Neural crest cell (in vitro differentiated cells): ENCODE measurements at places on chromosomes 16 and 17. TPM values are rescaled to one million over a fixed set of nuclear protein-coding genes. Genes with fewer than 3 reads are reported as not detected.

GRCh38 chr17:1109606-1110540 is 69.9 kb downstream of the ABR start:
- DNase-seq, result peak; percentile 59

GRCh38 chr16:85628645-85629044 is 15.5 kb downstream of the GSE1 start:
- no peak for DNase-seq

GRCh38 chr17:47695429-47696376 is 1.7 kb downstream of the TBKBP1 start:
- no peak for DNase-seq

- no peak for DNase-seq
These were observed 144.7 kb upstream of the CRHR1 start for GRCh38 chr17:45639297-45639849.

DNA sequence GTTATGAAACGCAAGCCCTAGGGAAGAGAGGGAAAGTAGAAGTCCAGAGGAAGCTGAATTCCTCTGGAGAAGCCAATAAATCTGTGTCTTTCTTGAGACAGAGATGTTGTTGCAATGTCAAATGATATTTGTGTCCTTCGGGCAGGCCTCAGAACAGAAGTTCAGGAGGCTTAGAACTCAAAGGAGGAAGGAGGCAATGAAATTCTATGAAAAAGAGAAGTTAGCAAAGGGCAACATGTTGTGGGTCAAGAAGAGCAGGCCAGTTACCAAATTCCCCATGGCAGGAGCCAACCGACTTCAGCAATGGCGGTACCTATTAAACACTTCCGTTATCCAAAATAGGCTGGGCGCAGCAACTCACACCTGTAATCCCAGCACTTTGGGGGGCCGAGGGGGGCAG is 109.0 kb upstream of the DHX40 start:
- no peak for DNase-seq

GRCh38 chr17:8577868-8578267 is 52.7 kb downstream of the MYH10 start:
- DNase-seq, result no peak

- DNase-seq, result no peak
These were observed 229.6 kb downstream of the ZFHX3 start for GRCh38 chr16:72818236-72818845.

GRCh38 chr16:27226476-27226875 is 23.1 kb downstream of the KDM8 start:
- no peak for DNase-seq

DNA sequence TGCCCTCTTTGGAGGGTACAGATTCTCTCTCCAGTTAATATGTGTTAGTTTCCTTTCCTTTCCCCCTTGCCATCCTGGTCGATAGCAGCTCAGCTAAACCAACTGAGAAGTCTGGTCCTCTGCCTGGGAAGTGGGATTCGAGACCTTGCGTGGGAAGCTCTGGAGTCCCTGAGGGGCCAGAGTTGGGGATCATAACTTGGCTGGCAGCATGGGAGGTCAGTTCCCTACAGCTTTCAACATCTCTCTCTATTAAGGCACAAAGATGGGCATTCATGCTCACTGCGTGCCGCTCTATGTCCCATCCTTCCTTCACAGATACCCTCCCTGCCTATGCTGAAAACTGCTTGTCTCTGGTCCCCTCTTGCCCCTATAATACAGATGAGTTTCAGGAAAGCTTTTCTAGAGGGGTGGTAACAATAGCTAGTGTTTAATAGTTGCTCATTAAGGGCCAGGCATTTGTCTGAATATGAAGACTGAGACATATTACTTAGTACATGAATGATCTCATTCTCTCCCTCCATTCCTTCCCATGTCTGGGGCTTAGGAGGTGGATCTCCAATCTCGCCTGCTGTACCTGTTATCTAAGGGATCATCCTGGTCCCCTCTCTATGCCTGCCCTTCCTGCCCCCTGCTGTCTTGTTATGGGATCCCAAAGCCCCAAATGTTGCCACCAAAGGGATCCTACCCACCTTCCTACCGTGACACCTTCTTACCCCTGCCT is 10.8 kb downstream of the THRA start:
- no peak for DNase-seq

DNA sequence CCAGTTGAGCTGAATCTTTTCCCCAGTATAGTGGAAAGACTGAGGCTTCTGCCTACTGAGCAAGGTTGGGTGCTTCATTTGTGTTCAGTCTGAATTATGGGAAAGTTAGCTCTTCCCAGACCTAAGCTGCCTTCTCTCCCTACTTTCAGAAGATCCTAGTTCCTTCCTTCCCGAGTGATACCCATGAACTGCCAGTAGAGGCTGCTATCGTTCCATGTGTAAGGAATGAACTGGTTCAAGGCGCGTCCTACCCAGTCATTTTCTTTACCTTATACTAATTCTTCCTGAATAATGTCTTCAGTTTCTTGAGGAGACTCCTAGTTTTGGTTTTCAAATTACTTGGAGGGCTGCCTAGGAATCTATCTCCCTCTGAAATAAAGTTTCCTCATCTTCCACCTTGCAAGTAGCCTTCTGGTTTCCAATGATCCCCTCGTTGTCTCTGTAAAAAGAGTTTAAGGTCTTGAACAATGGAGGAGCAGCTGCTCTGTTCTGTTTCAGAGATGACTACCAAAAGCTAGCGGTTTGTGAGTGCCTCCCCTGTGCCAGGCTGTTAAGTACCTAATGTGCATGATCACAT is 934 bp upstream of the AOC2 start:
- DNase-seq, result peak; percentile 39

DNA sequence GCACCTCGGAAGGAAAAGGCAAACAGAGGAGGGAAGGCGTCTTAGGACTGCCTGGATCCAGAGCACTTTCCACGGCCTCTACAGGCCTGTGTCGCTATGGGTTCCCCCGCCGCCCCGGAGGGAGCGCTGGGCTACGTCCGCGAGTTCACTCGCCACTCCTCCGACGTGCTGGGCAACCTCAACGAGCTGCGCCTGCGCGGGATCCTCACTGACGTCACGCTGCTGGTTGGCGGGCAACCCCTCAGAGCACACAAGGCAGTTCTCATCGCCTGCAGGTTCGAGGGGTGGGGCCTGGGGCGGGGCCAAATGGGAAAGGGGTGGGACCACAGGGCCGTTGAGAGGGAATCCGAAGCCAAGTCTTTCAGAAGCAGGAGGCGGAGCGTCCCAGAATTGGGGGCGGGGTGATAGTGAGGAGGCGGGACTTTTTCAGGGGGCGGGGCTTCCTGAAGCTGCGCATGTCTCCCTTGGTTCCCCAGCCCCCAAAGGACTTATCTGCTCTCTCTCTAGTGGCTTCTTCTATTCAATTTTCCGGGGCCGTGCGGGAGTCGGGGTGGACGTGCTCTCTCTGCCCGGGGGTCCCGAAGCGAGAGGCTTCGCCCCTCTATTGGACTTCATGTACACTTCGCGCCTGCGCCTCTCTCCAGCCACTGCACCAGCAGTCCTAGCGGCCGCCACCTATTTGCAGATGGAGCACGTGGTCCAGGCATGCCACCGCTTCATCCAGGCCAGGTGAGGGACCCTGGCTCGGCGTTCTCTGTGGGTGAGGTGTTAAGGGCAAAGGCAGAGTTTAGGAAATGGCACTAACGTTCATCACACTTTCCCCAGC is 939 bp downstream of the BCL6B start:
- DNase-seq, result peak; percentile 83

GRCh38 chr17:37527249-37527851 is 37.7 kb downstream of the DUSP14 start:
- no peak for DNase-seq

GRCh38 chr17:56392321-56392720 is 201.2 kb upstream of the NOG start:
- DNase-seq, result no peak

GRCh38 chr16:2983706-2984136 is 3.5 kb upstream of the PKMYT1 start:
- DNase-seq, result peak; percentile 80

- no peak for DNase-seq
These were observed 9.0 kb downstream of the SMYD4 start for GRCh38 chr17:1820528-1821252.

GRCh38 chr16:67563708-67564468 is 1.6 kb downstream of the CTCF start:
- no peak for DNase-seq

GRCh38 chr17:57420734-57421717 is 164.7 kb downstream of the MSI2 start:
- DNase-seq, result no peak

DNA sequence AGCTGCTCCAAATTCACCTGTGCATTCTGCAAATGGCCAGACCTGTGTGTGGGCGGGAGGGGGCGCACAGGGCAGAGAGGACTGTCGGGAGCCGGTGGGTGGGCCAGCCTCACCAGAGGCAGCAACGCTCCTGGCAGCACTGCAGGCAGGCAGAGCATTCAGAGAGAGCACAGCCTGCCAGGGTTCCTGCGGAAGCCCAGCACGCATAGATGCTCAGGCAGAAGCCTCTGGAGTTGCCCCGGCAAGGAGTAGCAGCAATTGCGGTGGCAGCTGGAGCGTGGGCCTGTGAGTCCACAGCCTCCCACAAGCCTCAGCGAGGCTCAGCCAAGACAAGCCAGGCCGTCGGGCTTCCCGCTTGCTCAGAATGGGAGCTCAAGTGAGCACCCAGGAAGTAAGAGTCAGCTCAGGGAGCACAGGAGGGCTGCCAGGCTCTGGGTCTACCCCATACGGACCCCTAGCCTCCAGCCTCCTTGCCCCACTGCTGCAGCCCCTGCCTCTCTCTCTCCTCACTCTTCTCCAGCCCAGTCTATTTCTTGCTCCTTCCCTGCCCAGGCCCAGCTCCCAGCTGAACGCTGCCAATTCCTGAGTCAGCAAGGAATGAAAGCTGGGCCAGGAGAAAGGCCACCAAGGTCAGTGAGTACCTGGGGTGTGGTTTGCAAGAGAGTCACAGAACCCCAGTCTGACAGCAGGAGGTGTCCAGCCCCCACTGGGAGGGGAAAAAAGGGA is 9.6 kb downstream of the EMC6 start:
- no peak for DNase-seq

GRCh38 chr17:7852919-7853690 is 1.8 kb upstream of the TMEM88 start:
- no peak for DNase-seq

DNA sequence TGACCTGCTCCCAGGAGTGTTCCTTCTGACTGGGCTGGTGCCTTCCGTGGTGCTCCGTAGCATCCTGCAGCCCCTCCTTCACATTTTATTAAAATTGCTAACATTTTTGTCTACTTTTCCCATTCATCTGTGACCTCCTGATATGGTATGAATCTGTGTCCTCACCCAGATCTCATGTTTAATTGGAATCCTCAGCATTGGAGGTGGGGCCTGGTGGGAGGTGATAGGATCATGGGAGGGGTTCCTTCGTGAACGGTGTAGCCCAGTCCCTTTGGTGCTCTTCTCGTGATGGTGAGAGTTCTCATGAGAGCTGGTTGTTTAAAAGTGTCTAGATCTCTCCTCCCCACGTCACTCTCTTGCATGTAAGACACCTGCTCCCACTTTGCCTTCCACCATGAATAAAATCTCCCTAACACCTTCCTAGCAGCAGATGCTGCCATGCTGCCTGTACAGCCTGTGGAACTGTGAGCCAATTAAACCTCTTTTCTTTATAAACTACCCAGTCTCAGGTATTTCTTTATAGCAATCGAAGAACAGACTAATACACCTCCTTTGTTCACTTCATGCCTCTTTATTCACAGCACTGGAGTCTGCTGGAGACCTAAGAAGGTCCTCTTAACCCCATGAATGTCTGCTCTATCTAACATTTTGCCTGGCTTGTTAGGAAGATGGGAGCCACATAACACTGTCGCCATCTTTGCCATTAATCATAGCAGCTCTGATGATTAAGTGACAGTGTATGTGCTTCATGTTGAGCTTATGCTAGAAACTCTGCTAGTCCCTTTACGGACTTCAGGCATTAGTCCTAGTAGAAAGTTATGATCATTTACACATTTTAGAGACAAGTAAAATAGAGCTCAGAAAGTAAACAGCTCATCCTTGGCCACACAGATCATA is 377.7 kb upstream of the MAF start:
- no peak for DNase-seq

- DNase-seq, result no peak
These were observed 185.9 kb downstream of the SEC14L1 start for GRCh38 chr17:77326636-77327035.

- no peak for DNase-seq
These were observed 910 bp downstream of the WBP2 start for GRCh38 chr17:75854101-75854748.

DNA sequence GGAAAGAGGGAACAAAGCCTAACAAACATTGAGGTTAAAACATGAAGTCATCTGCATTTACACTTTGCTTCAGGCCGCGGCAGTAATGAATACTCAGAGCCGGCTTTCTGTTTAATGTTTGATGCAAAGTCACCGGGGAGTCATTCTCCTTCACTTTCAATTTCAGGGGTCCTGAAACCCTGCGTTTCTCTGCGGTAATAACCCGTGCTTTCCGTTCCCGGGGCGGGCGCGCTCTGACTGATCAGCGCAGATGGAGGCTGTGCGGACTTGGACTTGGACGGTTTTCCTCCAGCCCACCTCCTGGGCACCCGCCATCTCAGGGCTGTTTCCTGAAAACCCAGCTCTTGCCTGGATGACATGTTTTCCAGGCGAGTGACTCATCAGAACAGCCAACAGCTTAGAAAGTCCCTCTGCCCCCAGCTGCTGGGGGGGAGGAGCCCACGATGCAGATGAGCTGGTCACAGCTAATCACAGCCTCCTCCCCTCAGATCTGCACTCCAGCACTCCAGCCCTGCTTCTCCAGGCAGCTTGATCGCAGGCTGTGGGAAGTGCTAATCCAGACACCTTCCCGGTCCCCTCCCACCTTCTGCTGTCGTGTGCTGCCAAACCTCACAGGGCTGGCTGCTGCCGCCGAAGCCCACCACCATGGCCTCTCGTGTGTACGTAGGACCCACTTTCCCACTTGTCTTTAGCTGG is 158.6 kb upstream of the CHMP6 start:
- peak; percentile 56 for DNase-seq

- DNase-seq, result no peak
These were observed 39.7 kb downstream of the MRTFB start for GRCh38 chr16:14110728-14111251.

DNA sequence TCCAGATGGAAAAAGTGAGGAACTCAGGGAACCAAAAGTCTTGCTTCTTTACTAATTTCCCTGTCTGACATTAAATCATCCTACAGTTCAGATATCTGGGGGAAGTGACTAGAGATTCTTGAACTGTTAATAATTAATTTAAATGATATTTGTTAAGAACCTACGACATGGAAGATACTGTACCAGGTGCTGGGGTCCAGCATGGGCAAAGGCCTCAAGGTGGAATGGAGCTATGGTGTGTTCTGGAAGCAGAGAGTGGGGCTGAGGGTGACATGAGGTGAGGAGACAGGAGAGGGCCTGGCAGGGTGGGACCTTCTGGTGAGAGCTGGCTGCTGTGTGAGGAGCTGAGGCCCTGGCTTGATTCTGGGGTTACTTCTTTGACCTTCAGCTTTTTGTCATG is 6.0 kb upstream of the CCL2 start:
- no peak for DNase-seq

- no peak for DNase-seq
These were observed 10.8 kb downstream of the ZNF469 start for GRCh38 chr16:88393571-88393970.

- DNase-seq, result no peak
These were observed 120.2 kb downstream of the MYO1D start for GRCh38 chr17:32756696-32757095.

Gene SLC6A2
- not detected in 2 replicates for total RNA-seq

Gene SPNS2
- total RNA-seq, result 3.8 and 4.3 TPM in 2 replicates

Gene SEPTIN1
- total RNA-seq, result 2.3 and 2.9 TPM in 2 replicates

Gene RAB37
- not detected in 2 replicates for total RNA-seq

Gene MYL4
- not detected in 2 replicates for total RNA-seq

Gene NEUROD2
- total RNA-seq, result not detected in 2 replicates

Gene OSGIN1
- total RNA-seq, result 2.4 and 3.0 TPM in 2 replicates

Gene PPP1R27
- total RNA-seq, result not detected in 2 replicates

Gene NT5M
- 8.4 and 10.3 TPM in 2 replicates for total RNA-seq

Gene ASPHD1
- total RNA-seq, result 2.5 and 2.8 TPM in 2 replicates
